CD8-positive, alpha-beta memory T cell (primary cell): ENCODE measurements at places on chromosomes 1 and 21. TPM values are rescaled to one million over a fixed set of nuclear protein-coding genes. Genes with fewer than 3 reads are reported as not detected.

DNA sequence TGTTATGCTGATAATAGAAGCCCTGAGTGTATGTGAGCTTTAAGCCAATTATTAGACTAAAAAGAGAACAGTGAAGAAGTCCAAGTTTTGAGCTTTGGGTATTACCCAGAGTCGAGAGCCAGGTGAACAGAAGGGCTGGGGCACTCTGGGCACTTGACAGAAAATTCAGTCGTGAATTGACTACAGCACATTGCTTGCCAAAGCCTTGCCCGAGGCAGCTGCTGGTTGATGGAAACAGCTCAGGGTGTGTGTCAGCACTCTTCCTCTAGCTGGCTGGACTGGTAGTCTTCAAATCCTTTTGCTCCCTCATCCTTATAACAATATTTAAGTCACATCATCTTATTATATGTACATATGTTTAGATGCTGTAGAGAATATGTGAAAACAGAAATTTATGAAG is 21.3 kb downstream of the PDE4B start:
- no peak for DNase-seq
- no peak overlapping the region for H3K4me3 ChIP-seq

- H3K36me3 ChIP-seq, result no peaks in the 10 kb centered on the region
- H3K27me3 ChIP-seq, result peaks cover 33% of the 10 kb centered on the region
- no peak overlapping the region for H3K4me3 ChIP-seq
- H3K4me1 ChIP-seq, result peaks cover 28% of the 10 kb centered on the region
- no peak for DNase-seq
These were observed 9.8 kb upstream of the COL6A1 start for GRCh38 chr21:45971616-45972352.

DNA sequence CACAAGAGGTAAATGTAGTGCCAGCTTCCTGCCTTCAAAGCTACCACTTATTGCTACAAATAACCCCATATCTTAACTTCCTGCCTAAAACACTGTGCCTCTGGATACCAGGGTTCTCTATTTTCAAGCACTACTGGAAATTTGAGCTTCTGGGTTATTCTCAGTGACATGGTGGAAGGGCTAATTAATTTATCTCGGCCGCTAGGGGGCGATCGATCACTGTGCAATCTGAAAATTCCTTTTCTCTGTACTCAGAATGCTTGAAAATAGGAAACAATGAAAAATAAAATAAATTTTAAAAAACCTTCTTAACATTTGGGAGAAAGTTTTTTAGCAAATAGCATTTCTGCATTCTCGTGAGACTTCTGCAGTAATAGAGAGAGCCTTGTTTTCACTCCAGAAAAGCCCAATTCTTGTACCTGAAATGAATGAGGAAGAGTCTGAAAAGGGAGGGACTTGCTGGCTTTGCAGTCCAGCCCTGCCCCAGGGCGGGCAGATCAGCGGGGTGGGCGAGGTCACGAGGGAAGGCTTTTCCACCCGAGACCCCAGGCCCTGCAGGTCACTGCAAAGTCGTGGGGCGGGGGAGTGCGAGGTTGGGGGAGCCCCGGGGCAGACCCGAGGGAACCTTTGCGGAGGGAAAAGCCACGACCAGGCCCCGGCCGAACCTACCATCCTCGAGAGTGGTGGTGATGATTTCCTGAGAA is 276.7 kb downstream of the PCP4 start:
- H3K36me3 ChIP-seq, result no peaks in the 10 kb centered on the region
- DNase-seq, result no peak
- no peak overlapping the region for H3K27ac ChIP-seq

GRCh38 chr1:152179566-152179965 is 20.5 kb upstream of the RPTN start:
- no peaks in the 10 kb centered on the region for H3K27me3 ChIP-seq
- no peak for DNase-seq
- H3K27ac ChIP-seq, result no peak overlapping the region
- H3K4me1 ChIP-seq, result no peaks in the 10 kb centered on the region
- no peak overlapping the region for H3K4me3 ChIP-seq

Gene KIF17
- total RNA-seq, result not detected

Gene ANGPTL3
- not detected for total RNA-seq
